ENCODE measurements at places on chromosomes 2 and 18.

- no peak for DNase-seq
Observed at GRCh38 chr2:232994446-232994845, 18.6 kb downstream of the NGEF start.

DNA sequence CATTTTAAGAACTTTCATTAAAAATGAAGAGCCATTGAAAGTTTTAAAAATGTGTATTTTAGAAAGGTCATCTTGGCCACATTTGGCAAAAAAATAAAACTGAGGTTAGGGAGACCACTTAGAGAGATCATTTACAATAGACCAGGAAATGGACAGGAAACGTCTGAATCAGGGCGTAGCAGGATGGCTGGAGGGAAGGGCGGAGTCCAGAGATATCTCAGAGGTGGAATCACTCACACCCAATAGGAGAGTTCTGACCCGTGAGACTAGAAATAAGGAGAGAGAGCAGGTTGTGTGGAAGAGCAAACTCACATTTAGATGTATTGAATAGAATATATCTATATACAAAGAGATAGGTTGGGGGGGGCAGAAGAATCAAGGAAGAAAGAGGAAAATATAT is 373.4 kb downstream of the METTL4 start:
- DNase-seq = no peak

DNA sequence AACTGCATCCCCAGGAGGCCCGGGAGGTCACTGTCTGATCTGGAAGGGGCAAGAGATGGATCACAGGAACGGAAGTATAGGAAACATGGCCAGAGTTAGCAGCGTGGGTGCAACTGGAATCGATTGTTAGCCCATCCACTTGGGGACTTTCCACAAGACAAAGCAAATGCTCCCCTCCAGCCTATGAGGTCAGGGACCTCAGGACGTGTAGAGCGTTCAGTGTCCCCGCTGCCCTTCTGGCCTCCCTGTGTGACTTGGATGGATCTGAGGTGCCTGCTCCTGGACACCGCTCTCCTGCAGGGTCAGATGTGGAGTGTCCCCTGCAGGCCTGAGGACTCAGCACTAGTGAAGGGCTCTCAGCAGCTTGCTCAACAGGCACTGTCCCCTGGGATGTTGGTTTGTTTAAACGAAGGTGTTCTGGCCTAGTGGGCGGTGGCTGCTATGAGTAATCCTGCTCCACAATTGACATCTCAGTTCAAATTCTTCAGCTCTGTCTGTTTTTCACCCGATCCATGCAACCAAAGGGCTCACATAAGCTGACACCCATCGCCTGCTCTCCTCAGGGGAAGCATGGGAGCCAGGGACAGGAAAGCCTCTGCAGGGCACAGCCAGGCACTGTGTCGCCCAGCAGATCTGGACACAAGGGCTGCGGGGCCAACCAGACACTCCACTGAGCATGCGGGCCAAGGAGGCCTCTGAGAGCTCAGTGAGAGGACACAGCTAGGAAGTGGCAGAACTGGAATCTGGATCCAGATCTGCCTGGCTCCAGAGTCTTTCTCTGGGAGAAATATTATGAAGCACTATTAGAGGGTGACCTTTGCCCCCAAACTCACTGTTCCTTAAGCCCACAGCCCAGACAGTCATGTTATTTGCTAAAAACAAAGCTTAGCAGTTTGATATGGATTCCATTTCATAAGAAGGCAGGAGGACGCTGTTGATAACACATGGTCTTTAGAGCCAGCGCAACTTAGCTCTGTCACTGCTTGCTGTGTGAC is 78.5 kb downstream of the RHOB start:
- DNase-seq = no peak

DNA sequence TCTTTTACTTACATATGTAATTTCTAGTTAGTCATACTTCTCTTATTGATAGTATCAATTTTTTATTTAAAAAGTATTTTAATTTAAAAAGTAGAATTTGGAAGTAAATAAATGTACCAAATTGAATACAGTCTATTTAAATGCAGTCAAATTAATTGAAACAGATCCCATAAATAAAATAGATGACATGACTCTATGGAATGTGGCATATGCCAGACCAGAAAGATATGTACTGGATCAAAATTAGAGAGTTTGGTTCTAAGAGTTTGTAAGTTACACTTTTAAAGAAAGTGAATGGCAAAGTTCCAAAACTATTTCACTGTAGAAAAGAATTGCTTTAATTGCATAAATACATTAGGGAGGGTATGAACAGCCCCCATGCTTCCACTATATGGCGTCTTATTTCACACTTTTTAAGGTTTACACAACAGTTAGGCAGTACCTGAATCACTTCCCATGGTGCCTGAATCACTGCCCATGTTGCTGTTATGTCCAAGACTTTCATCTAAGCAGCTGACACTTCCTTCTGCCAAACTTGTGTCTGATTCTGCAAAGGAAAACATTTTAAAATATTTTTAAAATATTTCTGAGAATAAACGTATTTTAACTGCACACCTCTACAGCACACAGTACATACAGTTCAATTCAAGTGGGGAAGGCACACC is 25.2 kb downstream of the IFIH1 start:
- no peak for DNase-seq
